Psoas muscle (tissue), 8 donors: ENCODE measurements at places on chromosomes 7 and 10. TPM values are rescaled to one million over a fixed set of nuclear protein-coding genes. Genes with fewer than 3 reads are reported as not detected.

GRCh38 chr10:106942035-106942662, 222.4 kb downstream of the SORCS1 start:
- no peak for DNase-seq

- no peak for DNase-seq
Observed at GRCh38 chr7:37342176-37342687, 106.4 kb downstream of the ELMO1 start.

GRCh38 chr7:82740246-82740848, 296.8 kb upstream of the CACNA2D1 start:
- no peak for DNase-seq

- DNase-seq: no peak
Observed at GRCh38 chr10:94413361-94413760, 11.0 kb downstream of the TBC1D12 start.

DNA sequence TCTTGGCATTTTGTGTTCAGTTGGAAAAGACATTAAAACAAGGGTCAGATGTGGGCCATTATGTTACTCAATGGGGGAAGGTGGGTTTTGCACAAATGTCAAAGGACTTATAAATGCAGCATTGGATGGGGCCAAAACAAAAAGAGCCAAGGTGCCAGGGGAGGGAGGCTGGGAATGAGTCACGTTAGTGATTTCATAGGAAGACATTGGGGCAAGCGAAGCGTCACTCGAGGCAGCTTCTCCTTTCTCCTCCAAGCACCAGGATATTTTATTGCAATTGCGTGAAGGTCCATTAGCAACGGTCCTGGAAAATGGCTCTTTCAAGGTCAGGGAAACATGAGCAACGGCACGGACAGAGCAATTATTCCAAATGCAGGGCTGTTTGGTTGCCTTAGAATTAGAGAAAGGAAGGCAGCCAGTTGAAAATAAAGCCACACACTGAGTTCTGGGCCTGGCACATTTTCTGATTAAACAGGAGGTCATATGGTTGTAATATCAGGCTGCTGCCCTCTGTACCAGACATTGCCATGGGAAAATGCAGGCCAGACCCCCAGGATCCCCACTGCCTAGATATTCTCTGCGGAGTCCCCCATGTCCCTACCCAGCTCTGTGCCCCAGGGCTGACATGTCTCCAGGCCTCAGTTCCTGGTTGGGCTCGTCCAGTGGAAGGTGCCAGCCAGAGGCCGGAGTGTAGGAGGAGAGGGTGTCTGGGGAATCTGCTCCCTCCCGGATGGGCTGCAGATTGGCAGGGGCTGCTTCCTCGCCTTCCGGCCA, 63.3 kb upstream of the NANOS1 start:
- no peak for DNase-seq

GRCh38 chr7:28037220-28038010, 143.2 kb downstream of the JAZF1 start:
- DNase-seq: no peak

Gene KIF11
- 0.40 TPM for polyA plus RNA-seq

Gene SH2B2
- polyA plus RNA-seq: 27.3 TPM
